T-helper 22 cell (primary cell): ENCODE measurements at places on chromosomes 11 and 22.
A peak's percentile ranks its signal among the peaks of the same experiment; 100 is the strongest.

DNA sequence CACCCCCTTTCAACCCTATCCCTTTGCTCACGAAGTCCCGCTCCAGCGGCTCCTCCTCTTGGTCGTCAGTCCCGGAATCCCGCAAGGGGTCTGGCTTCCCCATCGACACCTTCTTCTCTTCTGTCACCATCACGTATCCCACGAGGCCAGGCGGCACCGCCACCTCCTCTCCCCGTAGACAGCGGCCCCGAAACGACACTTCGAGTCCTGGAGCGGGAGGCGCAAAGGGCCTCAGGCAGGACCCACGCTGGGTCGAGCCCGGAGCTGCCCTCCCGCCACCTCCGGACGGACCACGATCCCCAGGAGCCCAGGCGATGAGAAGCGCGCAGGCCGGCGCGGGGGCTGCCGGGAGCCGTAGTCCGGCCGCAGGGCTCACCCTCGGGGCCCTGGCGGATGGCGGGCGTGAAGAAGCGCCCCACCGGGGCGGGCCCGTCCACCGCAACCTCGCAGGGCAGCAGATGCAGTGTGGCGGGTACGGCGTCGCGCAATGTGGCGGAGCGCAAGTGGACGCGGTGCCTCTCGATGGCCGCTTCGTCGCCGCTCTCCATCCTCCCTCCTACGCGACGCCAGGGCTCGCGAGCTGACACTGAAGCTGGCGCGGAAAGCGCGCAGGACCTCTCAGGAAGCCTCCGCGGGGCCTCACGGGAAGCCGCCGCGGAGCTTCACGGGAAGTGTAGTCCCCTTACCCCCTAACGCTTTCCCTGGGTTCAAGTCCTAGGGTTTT is at the start of gene RNASEH2C:
TSS of gene RNASEH2C (minus strand) at position 588 of the 724 bp plus-strand sequence. CDS start at position 548, 40 bp downstream.
- DNase-seq, result peak; percentile 55

DNA sequence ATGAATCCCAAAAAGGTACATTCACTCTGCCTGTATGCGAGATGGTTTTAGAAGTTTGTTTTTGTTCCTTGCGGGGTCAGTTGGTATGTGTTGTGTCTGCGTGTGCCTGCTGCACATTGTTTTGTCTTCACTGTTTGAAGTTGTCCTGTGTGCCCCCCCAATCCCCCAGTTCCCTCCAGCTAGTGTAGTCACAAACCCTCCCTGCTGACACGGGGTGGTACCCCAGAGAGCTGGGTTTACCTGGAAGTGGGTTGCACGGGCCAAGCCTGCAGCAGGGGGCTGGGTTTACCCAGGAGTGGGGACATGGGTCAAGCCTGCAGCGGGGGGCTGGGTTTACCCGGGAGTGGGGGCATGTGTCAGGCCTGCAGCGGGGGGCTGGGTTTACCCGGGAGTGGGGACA is 22.2 kb downstream of the CTTN start:
- no peak for DNase-seq

DNA sequence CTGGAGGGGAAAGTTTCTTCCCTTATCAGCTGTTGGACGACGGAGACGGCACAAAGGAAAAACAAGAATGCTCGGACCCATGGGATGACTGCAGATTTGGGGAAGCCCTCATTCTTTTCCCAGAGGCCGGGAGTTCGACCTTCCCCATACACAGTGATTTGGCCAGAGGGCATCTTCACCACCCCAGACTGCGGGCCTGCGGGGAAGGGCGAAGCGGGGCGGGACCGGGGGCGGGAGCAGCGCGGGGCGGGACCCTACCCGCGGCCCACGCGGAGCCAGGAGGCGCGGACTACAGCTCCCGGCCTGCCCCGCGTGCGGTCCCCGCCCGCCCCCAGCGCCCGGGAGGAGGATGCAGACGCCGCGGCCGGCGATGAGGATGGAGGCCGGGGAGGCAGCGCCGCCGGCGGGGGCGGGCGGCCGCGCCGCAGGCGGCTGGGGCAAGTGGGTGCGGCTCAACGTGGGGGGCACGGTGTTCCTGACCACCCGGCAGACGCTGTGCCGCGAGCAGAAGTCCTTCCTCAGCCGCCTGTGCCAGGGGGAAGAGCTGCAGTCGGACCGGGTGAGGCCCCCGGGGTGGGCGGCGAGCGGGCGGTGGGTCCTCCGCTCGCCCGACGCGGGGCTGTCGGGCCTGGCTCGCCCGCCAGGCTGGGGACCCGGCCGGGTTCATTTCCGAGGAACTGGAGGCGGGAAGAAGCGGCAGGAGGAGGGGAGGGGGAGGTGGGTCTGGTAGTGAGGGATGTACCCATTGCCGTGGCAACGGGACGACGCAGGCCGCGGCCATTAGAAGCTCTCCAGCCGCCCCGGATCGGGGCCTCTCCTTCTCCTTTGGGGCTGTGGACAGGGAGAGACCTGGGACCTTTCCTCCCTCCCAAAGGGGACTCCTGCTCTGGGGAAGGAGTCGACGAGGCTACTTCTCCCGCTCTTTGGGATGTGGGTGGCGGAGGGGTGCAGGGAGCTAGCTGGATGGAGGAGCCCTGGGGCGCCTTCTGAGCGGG is at the start of gene KCTD17:
TSS of gene KCTD17 (plus strand) at position 352 of the 995 bp plus-strand sequence. CDS start at position 371, 19 bp downstream.
- peak; percentile 53 for DNase-seq

GRCh38 chr11:107044503-107044902 is 26.2 kb upstream of the GUCY1A2 start:
- no peak for DNase-seq

- DNase-seq, result no peak
Measured at GRCh38 chr11:119266063-119266462, 50.9 kb downstream of the MCAM start.

DNA sequence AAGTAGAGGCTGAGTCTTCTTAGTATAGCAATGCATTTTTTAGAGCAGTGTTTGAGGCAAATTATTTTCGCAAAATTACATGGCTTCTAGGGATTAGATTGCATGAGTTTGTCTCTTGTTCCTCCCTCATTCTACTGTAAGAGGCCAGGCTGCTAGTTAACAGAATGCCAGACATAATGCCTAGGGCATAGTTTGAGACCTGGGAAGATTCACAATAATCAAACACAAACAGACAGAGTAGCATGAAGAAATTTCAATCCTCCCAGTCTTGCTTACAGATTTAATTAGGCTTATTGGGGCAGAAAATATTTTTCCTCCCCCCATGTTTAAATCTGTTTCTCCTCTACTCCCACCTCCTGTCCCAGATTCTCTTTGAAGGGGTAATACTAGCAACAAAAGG is 48.3 kb downstream of the ARHGEF12 start:
- no peak for DNase-seq

DNA sequence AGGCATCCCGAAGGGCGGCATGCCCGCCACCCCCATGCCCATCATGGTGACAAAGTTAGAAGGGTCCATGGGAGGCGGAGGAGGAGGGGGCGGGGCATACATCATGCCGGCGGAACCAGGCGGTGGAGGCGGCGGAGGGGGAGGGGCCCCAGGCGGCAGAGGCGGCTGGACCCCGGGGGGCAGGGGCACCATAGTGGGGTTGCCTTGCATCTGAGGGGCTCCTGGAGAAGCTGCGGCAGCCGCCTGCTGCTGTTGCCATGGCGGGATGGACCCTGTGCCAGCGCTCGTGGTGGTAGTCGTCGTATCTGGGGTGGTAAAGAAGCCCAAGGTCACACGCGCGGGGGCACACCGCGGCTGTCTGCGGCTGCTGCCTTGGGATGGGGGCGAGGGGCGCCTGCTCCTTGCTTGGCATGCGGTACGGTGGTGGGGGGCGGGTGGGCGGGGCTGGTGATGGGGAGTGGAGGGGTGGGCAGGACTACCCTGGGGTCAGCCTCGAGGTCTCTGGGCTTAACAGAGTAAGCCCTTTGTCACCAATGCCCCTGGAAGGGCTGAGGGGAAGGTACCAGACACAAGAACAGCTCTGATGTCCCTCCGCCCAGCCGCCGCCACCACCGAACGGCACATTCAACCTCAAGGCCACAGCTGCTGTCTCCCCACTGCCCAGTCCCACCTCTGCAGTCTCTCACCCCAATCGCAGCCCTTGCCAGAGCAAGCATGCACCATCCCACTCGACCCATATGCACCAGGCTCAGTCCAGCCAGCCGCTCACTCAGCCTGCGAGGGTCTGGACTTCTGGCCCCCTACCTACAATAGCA is 6.3 kb upstream of the PYGM start:
- DNase-seq, result no peak

DNA sequence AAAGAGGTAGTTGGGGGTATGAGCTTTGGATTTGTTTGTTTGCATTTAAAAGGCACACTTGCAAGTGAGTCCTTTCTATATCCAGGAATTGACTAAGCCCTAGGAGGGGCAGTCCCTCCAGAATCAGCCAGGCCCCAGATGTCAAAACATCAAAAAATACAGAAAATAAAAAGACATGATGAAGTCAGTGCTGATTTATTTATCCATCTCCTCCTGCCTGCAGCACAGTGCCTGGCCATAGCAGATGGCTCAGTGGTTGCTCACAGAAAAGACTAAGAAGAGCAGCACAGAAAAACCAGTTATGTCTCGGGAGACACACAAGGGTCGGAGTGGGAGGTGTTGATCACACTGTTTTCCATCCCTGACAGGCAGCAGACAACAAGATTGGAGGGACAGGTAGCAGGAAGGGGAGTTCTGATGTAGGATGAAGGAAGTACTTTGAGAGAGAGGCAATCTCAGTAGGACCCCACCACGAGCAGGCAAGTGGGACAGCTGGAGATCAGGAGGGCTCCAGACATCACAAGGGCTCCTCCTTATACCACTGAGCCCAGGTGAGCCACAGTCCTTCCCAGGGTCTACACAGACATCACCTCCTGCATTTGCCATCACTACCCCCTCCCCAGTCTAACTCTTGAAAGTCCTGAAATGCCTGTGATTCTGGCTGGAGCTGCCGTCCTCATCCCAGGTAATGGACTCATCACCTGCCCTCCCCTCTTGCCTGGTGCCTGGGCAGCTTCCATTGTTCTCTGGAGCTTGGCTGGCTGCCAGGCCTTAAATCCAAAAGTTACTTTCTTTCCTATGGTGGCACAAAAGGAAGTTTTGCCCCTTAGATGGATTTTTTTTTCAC is 32.3 kb downstream of the TMPRSS5 start:
- no peak for DNase-seq

DNA sequence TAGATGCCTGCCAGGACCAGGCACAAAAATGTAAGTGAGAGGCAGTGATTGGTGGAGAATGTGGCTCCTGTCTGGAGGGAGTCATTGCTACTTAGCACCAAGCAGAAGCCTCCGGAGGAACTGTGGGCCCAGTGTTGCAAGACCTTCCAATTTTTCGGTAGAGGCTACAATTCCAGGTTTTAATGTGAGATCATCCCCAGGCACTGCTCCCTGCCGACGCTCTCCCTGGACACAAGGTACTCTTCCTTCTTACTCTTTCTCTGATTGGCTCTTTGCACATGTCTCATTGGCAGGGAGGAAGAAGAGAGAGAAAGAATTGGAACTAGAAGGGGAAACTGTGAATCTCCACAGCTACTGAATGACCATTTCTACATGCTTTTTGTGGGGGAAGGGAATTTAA is 53.7 kb upstream of the EP300 start:
- no peak for DNase-seq

GRCh38 chr22:36160499-36160942 is at the start of gene APOL3:
Gene APOL3, minus strand, starts transcription at chr22:36160755. Its CDS starts 11,700 bp downstream, at chr22:36149055.
- peak; percentile 18 for DNase-seq

- DNase-seq, result peak; percentile 18
Measured at GRCh38 chr11:121328176-121328966, 35.8 kb downstream of the SC5D start.

- DNase-seq, result no peak
Measured at GRCh38 chr11:35427071-35427470, 7.7 kb upstream of the SLC1A2 start.

GRCh38 chr11:64208086-64208795 is 1.7 kb downstream of the FERMT3 start:
- no peak for DNase-seq

- DNase-seq, result no peak
Measured at GRCh38 chr11:36038541-36038940, 94.7 kb downstream of the LDLRAD3 start.

- no peak for DNase-seq
Measured at GRCh38 chr11:86888164-86889000, 66.8 kb downstream of the FZD4 start.

GRCh38 chr22:20211997-20212753 is 55.9 kb downstream of the RTN4R start:
- no peak for DNase-seq

DNA sequence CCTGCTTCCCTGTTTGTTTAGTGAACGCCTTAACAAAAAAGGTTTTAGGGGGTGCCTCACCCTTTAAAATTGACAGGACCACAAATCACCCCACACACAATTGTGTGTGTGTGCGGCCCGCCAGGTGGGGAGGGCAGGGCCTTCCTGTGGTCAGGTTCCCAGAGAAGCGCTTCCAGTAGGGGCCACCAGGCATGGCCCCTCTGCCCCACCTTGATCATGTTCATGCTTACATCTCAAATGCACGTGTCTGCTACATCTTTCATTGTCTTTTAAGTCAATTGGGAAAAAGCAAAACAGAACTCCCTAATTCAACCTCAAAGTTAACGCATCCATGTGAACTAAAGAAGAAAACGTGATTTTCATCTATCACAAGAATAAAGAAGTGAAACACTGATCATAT is 1335.3 kb downstream of the TBC1D22A start:
- no peak for DNase-seq

DNA sequence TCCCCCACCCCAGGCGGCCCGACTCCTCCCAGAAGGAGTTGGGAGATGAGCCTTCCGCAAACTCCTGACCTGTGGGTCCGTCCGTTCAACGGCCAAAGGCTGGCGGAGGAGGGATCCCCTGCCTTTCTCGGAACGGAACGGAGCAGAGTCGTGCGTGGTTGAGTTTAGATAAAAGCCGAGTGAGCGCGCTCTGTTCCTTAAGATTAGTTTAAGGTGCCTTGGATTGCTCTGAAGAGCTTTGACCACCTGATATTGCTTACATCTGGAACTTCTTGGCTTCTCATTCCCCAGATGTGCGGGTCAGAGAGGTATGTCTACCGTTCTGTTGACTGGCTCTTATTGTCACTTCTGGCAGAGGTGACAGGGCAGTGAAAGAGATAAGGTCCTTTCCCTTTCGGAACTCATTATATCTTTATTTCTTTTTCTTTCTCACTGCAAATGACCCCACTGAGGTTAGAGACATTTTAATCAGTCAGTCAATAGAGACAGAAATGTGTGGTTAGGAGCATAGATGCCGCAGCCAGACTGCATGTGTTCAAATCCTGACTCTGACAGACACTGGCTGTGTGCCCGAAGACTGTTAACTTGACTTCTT is at the start of gene TRIM6:
TSS of gene TRIM6 (plus strand) at position 31 of the 595 bp plus-strand sequence. CDS start at position 292, 261 bp downstream.
- no peak for DNase-seq

DNA sequence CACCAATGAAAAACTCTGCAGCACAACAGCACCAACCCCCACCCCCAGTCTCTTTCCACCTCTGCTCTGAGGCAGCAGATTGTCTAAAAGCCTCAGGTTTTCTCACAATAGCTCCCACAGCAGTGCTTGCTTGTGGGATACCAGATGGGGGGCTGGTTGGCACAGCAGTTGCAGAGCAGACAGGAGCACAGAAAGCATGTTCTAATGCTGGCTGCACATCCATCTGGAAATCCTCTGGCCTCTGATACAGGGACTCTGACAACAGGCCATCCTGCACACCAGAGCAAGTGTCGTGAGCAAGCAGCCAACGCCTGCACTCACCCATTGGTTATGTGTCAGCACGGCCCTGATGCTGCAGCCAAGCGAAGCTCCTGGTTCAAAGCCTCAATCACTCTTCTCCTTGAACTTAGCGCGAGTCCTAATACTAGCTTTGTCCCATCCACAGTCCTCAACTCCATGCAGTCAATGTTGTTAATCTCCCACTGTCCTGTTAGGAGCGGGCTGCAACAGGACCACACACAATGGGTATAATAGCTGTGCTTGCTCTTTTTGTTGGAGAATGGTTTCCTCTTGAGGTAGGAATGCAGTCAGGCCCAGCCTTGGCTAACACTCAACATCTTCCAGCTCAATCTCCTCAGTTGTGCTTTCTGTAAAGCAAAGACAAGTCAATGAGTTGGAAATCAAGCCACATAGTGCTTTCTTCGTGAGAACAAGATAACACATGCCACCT is 30.3 kb downstream of the VSTM5 start:
- DNase-seq, result no peak
